NCI-H1436 treated with DMSO at 0.1 percent for 48 hours (cell line): ENCODE measurements at places on chromosomes 7 and 10.

GRCh38 chr10:28797904-28798371 is 120.6 kb downstream of the BAMBI start:
- no peak for DNase-seq

- no peak for DNase-seq
Measured at GRCh38 chr7:90756366-90756765, 160.2 kb downstream of the CDK14 start.

DNA sequence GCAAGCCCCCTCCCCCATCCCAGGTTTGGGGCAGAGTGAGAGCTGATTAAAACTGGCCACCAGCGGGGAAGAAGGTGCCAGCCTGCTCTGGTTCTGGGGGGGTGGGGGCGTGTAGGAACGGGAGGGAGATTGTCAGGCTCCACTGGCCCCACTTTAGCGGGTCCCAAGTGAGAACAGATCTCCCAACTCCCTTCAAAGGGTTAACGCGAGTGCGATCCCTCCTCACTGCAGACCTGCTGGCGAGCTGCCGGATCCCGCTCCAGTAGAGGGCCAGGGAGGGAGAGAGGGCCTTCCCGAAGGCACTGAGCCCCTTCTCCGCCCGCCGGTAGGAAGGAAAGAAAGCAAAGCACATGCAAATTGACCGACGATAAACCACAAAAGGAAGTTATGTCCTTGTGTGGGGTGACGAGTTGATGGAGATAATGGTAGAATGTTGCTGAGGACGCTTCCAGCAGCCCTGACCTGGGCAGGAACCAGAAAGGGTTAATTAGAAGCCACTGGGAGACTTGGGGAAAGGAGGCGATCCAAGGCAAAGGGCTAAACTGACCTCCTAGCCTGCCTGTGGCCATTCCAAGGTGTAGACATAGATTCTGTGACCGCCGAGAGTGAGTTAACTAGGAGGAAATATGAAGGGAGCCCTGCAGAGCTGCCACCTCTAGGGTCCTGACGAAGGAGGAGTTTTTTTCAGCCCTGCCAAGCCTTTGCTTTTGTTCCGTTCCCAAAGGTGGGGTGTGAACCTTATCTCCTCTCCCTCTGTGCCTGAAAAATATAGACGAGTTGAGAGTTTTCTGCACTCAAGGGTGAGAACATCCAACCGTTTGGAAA is 1.5 kb downstream of the NRG3 start:
- DNase-seq = no peak

DNA sequence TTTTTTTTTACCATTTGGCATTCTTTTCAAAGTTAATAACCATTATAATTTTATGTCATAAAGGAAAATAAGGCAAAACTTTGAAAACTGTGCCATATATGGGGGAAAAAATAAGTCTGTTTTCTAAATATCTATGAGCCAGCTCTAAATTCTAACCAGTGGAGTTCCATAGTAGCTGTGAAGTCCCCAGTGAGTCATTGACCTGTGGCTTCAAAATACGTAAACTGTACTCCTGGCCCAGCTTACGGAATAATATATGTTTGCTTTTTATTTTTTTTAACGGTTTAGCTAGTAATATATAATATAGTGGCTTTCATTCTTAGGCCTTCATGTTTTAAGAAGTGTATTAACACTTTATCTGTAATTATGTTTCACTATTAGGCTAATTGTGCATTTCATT is 20.5 kb downstream of the ZRANB1 start:
- DNase-seq = no peak

- DNase-seq = no peak
Measured at GRCh38 chr7:157832006-157832405, 495.2 kb downstream of the DNAJB6 start.

- DNase-seq = no peak
Measured at GRCh38 chr10:100184840-100185239, 989 bp downstream of the ERLIN1 start.

DNA sequence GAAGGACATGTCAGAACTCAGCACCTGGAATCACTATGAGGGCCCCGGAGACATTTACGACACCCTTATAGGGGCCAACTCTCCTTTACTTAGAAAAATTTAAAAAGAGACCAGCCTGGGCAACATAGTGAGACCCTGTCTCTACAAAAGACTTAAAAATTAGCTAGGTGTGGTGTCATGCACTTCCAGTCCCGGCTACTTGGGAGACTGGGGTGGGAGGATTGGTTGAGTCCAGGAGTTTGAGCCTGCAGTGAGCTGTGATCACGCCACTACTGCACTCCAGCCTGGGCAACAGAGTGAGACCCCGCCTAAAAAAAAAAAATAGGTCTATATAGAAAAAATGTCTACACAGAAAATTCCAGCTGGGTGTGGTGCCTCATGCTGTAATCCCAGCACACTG is 7.5 kb upstream of the CYTH3 start:
- DNase-seq = no peak

DNA sequence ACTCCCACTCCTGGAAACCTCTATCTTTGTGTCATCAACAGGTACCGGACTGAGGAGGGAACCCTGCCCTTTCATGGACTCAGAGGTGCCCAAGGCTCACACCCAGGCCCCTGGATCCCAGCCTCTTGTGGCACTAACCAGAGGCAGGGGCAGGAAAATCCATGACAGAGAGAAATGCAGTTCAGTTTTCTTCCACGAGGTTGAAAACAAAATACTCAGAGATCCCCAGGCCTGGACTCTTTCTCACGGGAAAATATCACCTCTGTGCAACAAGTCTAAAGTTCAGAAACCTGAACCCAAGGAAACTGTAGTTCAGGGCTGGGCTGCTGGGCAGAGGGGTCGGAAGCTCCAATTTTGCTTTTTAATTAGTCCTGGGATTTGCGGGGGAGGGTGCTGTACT is 21.4 kb upstream of the OPN4 start:
- no peak for DNase-seq

GRCh38 chr7:103597606-103598005 is 151.6 kb upstream of the SLC26A5 start:
- no peak for DNase-seq

DNA sequence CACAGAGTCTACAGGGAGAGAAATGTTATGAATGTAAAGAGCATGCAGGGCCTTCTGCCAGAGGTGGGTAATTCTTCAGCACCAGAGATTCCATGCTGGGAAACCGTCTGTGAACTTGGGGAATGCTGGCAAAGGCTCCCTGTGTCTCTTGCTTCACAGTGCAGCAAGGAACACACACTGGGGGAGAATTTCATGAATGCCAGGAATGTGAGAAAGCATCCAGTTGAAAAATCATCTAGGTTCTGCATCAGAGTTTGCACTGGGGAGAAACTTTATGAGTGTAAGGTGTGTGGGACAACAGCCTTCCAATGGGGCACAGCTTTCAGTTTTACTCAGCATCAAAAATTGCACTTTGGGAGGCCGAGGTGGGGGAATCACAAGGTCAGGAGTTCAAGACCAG is 224.3 kb upstream of the IGFBP3 start:
- DNase-seq = no peak
